ENCODE measurements at places on chromosomes 2 and 18.
A peak's percentile ranks its signal among the peaks of the same experiment; 100 is the strongest.

DNA sequence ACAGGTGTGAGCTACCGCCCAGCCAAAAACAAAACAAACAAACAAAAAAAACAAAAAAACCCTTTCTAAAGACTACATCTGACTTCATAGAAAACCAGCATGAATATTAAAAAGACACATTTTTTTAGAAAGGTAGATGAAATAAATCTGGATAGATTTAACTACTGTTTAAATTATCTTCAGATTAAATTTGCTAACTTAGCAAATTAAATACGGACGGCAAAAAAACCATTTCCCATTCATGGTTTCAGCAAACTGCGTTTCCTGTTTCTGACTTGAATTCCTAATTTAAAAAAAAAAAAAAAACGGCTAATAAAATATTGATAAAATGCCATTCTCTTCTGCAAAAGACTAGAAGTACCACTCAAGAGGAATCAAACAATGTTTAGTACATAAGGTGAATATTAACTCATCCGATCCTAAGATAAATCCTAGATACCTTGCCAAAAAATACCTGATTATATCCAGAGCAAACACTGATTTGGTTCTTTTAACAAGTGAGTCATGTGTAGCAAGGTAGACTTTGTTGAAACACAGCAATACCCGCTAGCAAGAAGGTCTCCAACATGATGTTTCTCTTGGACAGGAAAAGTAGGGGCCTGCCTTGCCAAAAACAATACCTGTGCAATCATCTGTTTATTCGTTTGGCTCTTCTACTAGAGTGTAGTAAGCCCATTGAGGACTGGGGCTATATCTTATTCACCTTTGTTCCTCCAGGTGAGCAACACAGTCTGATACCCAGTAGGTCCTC, 96.2 kb downstream of the BARD1 start:
- DNase-seq, result no peak

DNA sequence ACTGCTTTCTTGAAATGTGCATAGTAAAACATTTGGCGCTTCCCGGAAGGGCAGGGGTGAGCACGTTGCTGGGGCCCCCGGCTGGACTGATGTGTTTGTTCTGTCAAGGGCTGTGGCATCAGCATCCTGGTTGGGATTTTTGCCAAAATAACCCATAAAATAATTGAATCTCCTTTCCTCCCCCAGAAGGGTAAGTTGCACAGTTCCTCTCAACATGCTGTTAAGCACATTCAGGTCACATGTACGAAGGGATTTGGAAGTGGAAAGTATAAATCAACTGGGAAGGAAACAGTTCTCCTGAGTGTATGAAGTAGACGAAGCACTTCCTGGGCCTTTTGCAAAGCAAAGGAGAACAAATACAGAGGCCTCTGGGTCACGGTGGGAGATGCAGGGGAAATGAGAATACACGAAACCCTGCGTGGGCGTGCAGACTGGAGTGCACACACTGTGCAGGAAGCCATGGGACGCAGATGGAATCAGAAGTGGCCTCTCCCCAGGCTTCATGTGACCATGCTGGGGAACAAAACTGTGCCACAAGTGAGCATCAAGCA, 183.9 kb downstream of the LPIN1 start:
- no peak for DNase-seq

GRCh38 chr2:57987835-57988573, 58.6 kb upstream of the VRK2 start:
- no peak for DNase-seq

DNA sequence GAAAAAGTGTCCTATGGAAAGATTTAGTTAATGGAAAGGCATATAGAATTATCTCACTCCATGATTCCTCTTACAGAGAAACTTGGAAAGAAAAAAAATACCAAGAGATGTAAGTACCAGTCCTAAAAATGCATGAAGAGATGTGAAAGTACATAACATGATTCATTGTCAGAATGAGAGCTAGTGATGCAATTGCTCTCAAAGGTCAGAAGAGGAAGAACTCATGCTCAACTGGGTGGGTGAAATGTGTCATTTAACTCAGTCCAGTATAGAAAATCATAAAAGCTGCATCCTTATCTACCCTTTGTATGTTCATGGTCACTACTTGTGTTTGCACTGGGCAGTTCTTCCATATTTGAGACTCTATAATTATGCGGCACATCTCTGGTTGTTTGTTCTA, 300.0 kb upstream of the PIK3C3 start:
- DNase-seq, result no peak

GRCh38 chr2:239954166-239955086, 70.7 kb downstream of the NDUFA10 start:
- no peak for DNase-seq

- DNase-seq, result no peak
Measured at GRCh38 chr2:56348392-56349210, 164.8 kb downstream of the CCDC85A start.

GRCh38 chr2:96870626-96871255, 861 bp upstream of the SEMA4C start:
- DNase-seq, result peak; percentile 80

GRCh38 chr2:189086710-189087109, 92.9 kb downstream of the COL5A2 start:
- no peak for DNase-seq

DNA sequence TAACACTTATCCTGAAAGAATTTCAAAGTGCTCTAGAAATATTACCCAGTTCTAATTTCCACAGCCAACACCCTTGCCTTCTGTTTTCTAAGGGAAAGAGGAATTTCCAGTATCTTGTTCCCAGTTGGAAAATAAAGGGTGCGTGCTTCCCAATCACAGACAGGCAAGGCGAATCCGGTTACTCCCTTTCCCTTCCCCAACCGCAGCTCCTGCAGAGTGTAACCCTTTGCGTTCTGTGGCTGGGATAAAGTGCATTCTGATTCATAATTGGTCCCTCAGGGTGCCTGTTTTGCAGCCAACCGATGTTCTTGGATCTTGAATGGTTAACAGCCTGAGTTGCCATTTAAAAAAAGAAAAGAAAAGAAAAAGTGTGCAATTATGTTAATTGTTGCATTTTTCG, 40.6 kb upstream of the PGAP1 start:
- no peak for DNase-seq

DNA sequence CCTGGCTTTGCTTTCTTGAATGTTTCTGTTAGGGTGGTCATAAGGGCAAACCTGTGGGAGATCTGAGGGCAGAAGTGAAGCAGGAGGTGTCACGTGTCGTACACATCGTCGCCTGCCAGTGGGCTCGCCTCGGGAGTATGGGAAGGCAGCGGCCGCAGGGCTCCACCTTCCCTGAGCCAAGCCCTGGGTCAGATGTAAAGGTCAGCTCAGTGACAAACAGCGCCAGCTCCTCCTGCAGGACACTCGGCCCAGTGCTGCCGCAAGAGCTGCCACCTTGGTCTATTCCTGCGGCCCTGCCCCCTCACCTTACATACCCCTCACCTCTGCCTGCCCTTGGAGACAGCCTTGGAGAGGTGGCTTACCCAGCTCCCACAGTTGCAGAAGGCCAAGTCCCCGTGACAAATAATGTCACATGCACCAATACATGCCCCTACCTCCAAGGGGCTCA, 64.2 kb downstream of the PSMG2 start:
- DNase-seq, result no peak

Data from putamen (tissue), 1 donor.